Upper lobe of right lung (tissue), 1 donor: ENCODE measurements at places on chromosomes 12 and 14. TPM values are rescaled to one million over a fixed set of nuclear protein-coding genes. Genes with fewer than 3 reads are reported as not detected.

Gene KLRD1
- total RNA-seq = 13.3 TPM

Gene IAPP
- total RNA-seq = not detected

Gene VWF
- total RNA-seq = 729 TPM

Gene SYCP3
- total RNA-seq = 0.64 TPM

Gene MANSC4
- not detected for total RNA-seq

Gene FAM186B
- total RNA-seq = 0.75 TPM

Gene CEBPE
- total RNA-seq = not detected

Gene BCDIN3D
- 4.9 TPM for total RNA-seq

Gene TAS2R42
- total RNA-seq = not detected

Gene RNU6-7
- not detected for total RNA-seq

Gene CCDC177
- not detected for total RNA-seq

Gene NINJ2
- total RNA-seq = 23.4 TPM

Gene ESPL1
- total RNA-seq = 0.35 TPM

Gene YY1
- 69.4 TPM for total RNA-seq

Gene MMP19
- total RNA-seq = 30.2 TPM

Gene RPL36AL
- total RNA-seq = 157 TPM

Gene CMA1
- total RNA-seq = 1.4 TPM

Gene PTPRQ
- total RNA-seq = 9.8 TPM

Gene OTUB2
- 1.0 TPM for total RNA-seq

Gene IFNG
- total RNA-seq = not detected

Gene KERA
- not detected for total RNA-seq

Gene ACVRL1
- total RNA-seq = 223 TPM

Gene WSCD2
- total RNA-seq = 1.7 TPM

Gene LMNTD1
- total RNA-seq = not detected

Gene AICDA
- total RNA-seq = 0.75 TPM

Gene RPL10L
- not detected for total RNA-seq

Gene OR10G3
- total RNA-seq = not detected

Gene ZC2HC1C
- 4.5 TPM for total RNA-seq
